GM13976 (cell line): ENCODE measurements at places on chromosomes 7 and 10.

- DNase-seq, result no peak
These were observed 20.0 kb downstream of the SORCS1 start for GRCh38 chr10:107144490-107144889.

DNA sequence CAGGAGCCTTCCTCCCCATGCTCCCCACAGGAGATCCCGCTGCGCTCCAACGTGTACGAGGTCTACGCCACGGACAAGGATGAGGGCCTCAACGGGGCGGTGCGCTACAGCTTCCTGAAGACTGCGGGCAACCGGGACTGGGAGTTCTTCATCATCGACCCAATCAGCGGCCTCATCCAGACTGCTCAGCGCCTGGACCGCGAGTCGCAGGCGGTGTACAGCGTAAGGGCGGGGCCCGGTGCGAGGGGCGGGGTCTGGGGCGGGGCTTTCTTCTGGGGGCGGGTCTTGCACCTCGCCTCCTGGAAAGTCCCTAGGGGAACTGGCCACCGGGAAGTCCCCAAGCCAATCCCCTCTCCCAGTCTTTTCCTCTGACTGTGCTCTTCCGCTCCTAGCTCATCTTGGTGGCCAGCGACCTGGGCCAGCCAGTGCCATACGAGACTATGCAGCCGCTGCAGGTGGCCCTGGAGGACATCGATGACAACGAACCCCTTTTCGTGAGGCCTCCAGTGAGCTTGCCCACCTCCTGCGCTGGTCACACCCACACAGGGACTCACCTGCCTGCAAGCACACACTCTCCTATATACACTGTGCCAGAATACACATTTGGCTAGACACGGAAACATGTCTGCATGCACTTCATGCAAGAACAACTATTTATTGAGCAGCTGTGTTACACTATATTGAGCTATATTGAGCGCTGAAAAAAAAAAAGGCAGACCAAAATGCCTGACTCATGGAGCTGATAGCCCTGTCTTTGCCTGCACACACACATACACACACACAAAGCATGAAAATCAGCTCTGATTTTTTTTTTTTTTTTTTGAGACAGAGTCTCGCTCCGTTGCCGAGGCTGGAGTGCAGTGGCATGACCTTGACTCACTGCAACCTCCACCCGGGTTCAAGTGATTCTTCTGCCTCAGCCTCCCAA, 32.7 kb upstream of the VSIR start:
- DNase-seq, result no peak

DNA sequence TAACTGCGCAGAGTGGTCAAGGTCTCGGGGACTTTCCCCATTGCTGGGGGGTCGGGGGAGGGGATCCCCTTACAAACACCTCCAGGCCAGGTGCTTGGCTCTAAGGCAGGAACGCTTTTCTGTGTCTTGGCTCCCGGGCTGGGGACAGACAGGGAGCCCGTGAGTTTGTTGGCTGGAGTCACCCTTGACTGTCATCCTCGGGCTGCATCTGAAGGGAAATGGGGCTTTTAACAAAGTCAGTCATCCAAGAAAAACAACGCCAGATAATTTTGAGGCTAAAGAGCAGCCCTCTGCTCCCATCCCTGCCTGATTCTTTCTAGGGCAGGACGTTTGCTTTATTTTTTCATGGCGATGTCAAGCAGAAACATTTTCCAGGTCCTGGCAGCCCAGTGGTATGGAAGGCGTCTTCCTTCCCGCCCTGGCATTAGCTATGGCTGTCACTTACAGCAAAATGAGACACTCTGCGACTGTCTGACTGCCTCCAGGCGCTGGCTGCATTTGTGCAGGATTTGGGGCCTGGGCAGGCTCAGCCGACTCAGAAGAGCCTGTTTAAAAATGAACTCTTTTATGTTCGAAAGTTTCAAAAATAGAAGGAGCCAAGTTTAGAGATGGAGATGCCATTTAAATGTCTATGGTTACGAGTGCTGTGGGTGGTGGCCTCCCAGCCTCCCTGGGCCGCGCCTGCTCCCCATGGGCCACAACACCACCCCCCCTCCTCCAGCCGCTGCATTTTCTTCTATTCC, 54.7 kb upstream of the TNS3 start:
- DNase-seq, result no peak

DNA sequence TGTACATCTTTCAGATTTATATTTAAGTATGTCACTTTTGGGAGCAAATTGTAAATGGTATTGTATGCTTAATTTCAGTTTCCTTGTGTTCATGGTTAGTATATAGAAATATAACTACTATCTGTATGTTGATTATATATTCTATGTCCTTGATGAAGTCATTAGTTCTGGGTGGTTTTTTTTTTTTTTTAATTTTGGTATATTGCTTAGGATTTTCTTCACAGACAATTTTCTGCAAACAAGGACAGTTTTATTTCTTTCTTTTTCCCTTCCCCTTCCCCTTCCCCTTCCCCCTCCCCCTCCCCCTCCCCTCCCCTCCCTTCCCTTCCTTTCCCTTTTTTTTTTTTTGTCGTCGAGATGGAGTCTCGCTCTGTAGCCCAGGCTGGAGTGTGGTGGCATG, 430.0 kb downstream of the TYW1 start:
- no peak for DNase-seq

DNA sequence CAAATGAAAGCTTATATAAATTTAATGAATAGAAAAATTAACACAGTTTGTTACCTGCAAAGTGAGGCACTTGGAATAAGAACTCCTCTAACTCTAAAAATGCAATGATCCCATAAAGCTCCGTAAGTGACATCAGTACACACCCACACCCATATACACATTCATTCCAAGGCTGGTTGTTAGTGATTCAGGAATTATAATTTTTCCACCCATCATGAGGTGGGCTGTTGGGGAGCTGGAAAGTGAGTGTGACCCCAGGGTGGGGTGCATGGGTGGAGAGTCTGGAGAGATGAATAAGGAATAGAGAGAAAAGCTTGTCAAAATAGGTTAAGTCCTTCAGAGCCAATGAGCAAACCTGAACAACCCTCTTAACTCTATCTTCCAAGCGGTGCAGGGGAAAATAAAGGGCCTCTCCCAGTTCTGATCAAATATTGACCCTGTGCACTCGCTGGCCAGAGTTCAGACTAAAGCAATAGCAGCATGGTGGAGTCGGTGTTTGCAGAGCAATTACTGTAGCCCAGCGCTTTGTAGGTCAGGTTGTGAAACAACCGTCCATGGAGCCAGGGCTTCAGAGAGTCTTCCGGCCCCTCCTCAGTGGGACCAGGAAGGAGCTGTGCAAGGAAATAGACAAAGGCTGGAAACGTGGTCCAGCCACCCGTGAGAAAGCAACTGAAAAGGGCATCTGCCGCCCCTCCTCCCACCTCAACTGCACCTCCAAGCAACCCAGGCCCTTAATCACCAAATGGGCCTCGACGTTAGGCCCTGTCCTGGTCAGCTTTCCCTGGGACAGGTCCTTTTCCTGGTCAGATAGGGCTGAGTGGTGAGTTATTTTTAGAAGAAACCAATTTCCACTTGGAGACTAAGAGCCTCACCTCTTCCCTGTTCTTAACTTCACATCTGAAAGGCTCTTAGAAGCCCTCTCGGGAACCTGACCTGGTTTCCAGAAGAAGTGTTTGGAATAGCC, 61.2 kb downstream of the SH3PXD2A start:
- no peak for DNase-seq

GRCh38 chr7:1666317-1666822, 3.7 kb upstream of the ELFN1 start:
- DNase-seq, result peak; percentile 65

GRCh38 chr7:37211097-37211880, 237.4 kb downstream of the ELMO1 start:
- no peak for DNase-seq

- DNase-seq, result peak; percentile 41
These were observed 18.0 kb downstream of the MACC1 start for GRCh38 chr7:20199015-20199737.

GRCh38 chr10:6694447-6695140, 114.5 kb upstream of the PRKCQ start:
- DNase-seq, result no peak

DNA sequence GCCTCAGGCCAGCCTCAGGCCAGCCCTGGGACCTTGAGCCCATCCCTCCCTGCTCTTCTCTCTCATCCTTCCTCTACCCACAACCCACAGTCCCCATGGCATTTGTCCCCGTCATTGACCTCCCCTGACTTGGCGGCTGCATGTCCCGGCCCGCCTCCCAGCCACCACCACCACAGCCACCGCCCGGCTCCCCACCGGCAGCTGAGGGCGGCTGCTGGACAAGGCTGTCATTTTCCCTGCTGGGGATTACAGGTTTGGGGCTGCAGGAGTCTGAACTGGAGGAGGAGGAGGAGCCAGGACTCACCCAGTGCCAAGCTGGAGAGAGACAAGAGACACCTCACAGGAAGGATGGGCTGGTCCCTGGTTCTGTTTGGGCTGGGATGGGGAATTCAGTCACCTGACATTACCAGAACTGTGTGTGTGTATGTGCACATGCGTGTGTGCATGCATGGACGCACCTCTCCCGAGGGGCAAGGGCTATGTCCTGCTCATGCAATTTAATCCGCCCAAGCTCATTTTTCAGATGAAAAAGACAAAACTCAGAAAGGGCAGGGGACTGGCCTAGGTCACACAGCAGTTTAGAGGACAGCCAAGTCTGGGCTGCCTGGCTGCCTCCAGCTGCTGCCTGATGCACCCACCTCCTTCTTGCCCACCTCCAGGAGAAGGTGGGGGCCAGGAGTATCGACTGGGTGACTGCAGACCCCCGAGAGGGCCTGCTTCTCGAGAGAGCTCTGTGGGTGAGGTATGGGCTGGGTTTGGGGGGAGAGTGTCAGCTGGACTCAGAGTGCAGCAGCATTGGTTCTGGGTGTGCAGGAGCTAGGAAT, 113.1 kb downstream of the ZMIZ1 start:
- no peak for DNase-seq

- peak; percentile 38 for DNase-seq
These were observed 45.6 kb downstream of the ALOX5 start for GRCh38 chr10:45419676-45420025.

DNA sequence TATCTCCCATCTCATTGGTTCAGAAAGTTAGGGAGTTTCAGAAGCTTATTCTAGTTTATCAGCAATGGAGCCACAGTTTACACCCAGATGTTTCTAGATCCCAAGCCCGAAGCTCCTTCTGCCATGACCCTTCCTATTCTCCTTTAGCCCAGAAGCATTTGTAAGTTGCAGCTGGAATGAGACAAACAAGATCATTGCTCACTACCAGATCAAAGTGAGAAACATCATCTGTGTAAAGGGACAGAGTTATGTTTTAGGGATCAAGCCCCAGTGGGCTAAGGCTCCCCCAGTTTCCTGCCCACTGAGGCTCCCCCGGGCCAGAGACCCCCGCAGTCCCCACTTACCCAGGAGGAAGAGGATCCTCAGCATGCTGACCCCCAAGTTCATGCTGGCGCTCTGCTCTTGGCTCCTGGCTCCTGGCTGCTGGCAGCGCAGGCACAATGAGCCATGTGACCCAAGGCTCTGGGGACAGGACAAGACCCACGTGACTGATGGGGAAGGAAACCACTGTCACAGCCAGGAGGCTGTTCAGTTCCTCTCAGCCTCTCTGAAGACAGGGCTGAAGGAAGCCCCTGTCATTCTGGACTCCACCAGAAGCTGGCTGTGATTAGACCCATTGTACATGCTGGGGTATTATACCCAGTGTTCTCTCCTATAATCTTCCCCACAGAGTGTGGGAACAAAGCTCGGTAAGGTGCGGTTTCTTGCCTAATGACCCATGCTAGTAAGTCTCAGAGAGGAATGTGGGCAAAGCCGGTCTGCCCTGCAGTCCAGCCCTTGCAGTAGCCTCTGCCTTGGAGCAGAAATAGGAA, at the start of gene TMEM273:
TMEM273 (minus strand) TSS at position 442 of the 812 bp plus-strand sequence; CDS start at position 387, 55 bp downstream.
- peak; percentile 67 for DNase-seq

- no peak for DNase-seq
These were observed 9.0 kb upstream of the UCN3 start for GRCh38 chr10:5355594-5356301.

DNA sequence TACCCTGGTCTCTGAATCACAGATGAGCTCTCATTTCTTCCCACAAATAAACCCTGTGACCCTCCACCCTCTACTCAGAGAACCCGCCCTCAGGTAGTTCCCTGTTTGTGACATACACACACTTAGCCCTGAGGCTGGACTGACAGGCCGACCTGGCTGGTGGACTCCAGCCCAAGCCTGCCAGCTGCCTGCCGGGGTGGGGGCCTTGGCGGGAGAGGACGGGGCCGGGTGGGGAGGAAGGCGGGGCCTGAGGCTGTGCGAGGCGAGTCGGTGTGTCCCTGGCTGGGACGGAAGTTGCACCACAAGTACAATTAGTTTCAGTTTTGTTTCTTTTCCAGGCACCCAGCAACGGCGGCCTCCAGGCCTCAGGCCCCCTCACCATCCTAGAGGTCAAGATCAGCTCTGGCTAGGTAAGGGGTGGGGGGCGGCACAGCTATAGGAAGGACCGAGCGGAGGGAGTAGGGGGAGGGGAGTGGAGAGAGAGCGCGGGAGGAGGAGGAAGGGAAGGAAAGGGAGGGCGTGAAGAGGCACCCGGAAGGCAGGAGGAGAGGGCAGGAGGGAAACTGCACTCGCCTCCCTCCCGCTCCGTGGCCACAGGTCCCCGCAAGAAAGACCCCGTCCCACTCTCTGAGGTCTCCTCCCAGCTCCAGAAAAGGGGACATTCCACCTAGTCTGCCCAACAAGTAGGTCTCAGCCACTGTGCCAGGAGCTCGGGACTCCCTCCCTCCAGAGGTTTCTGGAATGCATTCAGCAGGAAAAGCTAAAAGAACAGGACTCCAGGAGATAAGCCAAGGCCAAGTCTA, at the start of gene TRIM56:
TRIM56 (plus strand) TSS at position 320 of the 803 bp plus-strand sequence. CDS start 1,832 bp downstream, outside the sequence.
- DNase-seq, result peak; percentile 95

DNA sequence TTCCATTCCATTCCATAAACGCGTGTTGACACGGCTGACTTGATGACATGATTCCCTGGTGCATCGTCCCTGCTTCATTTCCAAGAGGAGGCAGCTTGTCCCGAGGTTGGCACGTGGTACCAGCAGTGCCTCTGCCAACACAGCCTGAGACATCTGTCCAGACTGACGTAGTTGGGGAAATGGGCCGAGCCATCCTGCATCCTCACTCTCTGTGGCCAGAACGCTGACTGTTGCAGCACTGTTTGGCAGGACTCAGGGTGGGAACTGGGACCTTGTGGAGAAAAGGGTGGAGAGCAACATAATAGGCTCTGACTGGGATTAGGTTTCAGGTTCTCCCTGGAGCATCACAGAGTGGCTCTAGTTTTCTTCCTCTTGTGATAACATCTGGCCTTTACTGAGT, 118.6 kb upstream of the BTBD16 start:
- no peak for DNase-seq

- no peak for DNase-seq
These were observed 64.1 kb downstream of the AHR start for GRCh38 chr7:17362439-17363105.

- DNase-seq, result peak; percentile 90
These were observed at the start of gene PIK3AP1 for GRCh38 chr10:96720422-96721206. TSS of gene PIK3AP1 (minus strand) at chr10:96720514. CDS start at chr10:96720394, 120 bp downstream.

DNA sequence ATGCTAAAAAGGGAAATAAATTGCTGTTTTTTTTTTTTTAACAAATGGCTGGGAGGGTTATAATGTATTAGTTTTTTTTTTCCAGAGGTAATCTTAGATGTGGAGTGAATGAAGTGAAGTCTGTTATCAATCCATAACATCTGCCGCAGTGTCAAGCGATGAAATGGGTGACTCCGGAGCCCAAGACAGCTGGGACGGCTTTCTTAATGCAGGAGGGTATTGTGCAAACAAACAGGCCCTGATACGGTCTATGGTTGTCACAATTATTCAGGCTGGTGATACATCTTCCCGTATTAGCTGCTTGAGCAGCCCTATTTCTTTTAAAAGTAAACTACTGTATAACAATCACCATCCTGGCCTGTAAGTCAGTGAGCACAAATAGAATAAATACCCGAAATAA, 1231.2 kb downstream of the GATA3 start:
- no peak for DNase-seq

GRCh38 chr10:87053111-87053510, 33.0 kb downstream of the FAM25A start:
- DNase-seq, result no peak

- DNase-seq, result no peak
These were observed 6.1 kb downstream of the FZD1 start for GRCh38 chr7:91270372-91270771.
